ENCODE measurements at places on chromosomes 3 and 15.
A peak's percentile ranks its signal among the peaks of the same experiment; 100 is the strongest.

DNA sequence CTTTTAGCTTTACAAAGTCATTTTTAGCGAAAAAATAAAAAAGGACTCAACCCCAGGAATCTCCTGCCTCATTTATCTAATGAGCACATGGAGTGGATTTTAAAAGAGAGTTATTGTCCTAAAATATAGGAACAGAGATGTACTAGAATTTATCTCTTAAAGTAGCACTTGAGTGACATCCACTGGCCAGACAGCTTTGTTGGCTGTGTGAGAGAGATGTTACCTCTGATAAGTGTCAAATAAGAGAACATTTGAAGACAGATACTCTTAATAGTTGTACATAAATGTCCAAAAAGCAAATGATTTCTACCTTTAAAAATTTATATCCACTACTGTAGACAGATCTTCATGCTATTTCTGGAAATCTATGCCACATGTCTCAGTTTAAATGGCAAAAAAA, 12.3 kb upstream of the MFSD1 start:
- DNase-seq: no peak

- no peak for DNase-seq
Observed at GRCh38 chr3:32791833-32792232, 26.0 kb upstream of the TRIM71 start.

- peak; percentile 57 for DNase-seq
Observed at GRCh38 chr15:70376929-70377691, 279.4 kb upstream of the TLE3 start.

DNA sequence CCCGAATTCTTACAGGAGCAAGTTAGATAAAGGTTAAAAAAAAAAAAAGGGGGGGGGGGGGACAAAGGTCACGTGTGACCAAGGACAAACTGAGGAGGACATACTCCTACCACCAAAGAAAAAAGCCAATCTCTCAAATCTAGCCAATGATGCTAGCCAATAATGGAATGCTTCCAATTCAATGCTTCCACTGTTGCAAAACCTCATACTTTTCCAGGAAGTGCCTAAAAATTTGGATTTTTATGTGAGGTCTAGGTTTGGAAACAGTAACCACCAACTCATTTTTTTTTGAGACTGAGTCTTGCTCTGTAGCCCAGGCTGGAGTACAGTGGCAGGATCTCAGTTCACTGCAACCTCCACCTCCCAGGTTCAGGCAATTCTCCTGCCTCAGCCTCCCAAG, 11.4 kb downstream of the MSL2 start:
- no peak for DNase-seq

DNA sequence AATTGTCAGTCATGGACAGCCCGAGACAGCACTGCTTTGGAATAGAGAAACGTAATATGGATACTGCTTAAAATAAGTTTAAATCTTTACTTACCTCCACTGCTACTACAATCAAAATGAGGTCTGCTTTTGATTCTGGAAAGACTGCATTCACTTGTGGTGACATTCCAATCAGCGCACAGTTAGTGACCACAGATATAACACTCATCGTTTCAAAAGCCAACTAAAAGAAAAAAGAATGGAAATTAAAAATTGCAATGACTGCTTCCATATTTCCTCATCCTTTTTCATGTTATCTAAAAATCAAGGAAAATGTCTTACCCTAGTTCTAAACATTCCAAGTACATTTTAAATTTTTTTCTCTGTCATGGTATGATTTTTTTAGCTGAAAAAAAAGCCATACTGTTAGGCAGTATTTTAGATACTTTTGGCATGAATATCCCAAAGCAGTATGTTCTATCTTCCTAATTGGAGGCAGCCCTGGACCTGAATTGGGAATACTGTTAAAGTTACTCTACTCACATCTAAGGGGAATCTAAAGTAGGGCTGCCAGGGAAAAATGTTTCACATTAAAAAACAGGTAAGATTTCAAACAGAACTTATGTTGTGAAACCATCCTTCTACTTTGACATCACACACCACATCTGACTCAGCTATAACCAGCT, 72.1 kb downstream of the ANO10 start:
- DNase-seq: no peak

DNA sequence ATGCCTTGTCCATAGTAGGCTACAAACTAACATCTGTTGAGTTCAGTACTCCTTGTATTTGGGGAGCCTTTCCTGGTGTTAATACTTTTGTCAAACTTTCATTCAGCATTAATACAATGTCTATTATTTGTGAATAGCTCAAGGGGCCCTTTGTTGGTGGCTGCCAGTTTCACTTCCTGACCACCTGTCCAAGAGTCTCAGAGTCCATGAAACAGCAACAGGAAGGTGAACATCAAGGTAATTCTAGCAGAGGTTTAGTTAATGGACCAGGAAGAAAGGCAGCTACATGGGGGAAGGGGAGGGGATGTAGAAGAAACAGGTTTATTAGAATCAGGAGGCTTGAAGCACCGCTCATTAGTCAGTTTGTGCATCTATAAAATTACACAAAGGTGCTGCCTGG, 386.9 kb downstream of the PDCD6IP start:
- no peak for DNase-seq

- no peak for DNase-seq
Observed at GRCh38 chr15:84598250-84598649, 2.6 kb upstream of the ZSCAN2 start.

GRCh38 chr15:61041886-61042285, 187.2 kb downstream of the RORA start:
- no peak for DNase-seq

DNA sequence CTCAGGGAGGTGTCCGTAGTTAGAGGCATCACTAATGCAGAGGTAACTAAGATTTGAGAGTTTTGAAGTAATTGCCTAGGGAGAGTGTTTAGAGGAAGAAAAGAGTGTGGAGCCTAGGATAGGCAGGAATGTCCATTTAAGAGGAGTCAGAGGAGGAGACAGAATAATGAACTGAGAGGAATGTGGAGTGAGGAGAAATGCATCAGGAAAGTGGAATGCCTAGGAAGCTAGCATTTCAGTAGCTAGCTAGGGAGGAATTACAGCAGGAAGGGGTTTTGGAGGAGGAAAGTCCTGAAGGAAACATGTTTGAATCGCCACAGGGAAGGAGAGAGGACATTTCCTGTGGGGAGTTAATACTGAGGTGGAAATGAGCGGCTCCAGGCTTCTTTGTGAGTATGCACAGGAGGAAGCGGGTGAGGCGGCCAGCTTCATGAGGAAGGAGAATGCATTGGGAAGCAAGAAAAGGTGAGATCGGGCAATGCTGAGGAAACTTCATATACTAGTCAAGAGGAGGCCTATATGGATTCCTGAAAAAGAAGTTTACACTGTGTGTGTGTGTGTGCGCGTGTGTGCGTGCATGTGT, 154.3 kb downstream of the TMEM108 start:
- no peak for DNase-seq

Measured in right hindlimb (tissue), 1 donor.